ENCODE measurements at places on chromosomes 2 and 18.

GRCh38 chr18:28086670-28087552, 90.0 kb downstream of the CDH2 start:
- DNase-seq, result peak; percentile 32

DNA sequence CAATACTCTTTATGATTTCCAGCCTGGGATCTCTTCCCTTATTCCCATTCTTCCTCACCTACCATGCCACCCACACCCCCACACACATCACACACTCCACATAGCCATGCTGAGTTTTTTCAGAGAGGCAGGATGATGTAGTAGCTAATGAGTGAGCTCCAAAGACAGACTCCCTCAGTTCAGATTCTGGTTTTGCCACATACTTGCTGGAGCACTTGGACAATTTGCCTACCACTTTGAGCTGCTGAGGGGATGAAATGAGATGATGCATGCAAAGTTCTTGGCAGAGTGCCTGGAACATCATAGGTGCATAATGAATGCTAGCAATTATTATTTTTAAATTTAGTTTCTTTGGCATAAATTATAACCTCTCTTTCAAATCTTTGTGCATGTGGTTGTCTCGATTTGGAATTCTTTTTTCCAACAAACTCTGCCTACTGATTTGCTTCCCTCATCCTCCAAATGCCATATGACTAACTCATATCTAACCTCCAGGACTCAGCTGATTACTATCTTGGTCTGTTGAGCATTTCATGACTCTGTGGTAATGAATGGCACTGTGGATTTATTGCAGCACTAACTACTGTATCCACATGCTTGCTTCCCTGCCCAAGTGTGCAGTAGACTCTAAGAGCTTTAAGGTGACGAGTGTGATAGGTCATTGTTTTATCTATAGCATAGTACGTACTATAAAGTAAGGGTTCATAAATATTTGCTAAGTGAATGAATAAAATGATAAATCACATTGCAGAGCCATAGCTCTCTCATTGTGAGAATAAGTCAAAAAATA, 99.1 kb downstream of the TACR1 start:
- peak; percentile 91 for DNase-seq

- DNase-seq, result no peak
Measured at GRCh38 chr2:88350331-88351248, 101.9 kb downstream of the FOXI3 start.

DNA sequence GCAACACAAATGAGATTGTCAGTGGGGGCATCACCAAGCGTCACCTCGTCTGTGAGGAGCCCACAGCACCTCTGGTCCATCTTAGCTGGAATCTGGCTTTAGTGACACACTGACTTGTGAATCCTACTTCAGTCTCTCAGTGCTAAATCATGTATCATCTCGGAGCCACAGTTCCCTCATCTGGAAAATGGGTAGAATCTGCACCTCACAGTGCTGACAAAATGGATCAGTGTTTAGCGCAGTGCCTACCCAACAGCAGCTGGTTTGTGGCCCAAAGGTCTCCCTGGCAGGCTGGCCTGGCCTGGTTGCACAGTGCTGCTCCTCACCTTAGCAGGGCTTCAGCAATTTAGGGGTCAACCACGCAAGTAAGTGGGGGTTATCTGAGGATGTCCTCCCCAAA, 10.0 kb downstream of the DBI start:
- DNase-seq, result no peak

DNA sequence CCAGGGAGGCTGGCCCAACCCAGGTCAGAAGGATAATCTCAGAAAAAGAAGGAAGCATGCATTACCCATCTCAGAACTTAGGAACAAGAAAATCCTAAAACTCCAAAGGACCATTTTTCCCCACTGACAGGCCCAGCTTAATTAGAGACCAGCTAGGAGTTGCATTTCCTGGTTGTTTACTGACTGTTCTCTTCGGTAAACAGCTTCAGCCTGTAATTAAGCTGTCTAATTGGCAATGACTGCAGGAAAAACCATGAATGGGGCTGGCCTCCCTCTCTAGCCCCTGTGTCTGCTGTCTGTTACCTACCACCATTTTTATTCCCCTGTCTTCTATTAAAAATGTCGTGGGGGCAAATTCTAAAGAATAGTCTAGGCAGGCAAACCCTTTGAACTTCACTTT, 146.5 kb downstream of the AGAP1 start:
- no peak for DNase-seq

DNA sequence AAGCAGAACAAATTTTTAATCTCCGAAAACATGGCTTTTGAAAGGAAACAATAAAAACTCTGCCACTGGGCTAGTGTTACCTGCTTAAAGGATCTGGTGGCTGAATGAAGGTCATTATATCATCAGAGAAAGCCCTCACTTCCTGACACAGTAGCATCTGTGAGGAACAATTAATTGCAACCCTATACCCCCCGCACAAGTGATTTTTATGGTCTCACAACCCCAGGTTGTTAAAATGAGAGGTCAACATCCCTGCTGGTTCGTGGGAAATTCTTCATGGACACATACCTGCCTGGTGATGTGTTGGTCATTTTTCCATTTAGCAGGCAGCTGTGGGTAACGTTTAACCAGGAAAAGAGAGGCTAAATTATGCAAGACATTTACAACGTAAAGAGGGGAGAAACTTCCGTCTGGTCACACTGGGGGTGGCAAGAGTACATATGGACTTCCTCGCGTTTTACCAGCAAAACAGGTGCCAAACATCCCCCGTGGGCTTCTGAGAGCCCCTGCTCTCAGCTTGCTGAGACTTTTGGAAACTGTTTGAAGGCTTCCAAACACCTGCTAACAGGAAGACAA, 29.2 kb downstream of the NIFK start:
- no peak for DNase-seq

All from GM04504 (cell line).